T-cell (primary cell): ENCODE measurements at places on chromosomes 1 and 21. TPM values are rescaled to one million over a fixed set of nuclear protein-coding genes. Genes with fewer than 3 reads are reported as not detected.

DNA sequence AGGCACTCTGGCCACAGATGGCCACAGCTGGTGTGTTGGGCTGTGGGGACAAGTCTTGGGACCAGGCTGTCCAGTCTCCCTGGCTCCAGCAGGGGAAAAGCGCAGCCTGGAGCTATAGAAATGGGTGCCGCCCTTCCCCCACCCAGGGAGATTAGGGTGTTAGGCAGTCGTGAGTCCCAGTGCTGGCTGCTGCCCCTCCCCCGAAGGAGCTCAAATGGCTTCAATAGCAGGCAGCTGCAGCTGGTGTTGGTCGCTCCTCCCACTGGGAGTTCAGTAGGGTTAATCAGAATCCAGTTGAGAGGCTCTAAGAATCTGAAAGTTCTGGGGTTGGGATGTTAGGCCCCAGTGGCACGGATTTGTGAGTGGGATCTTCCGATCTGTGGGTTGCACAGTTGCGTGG is 595.6 kb upstream of the PKN2 start:
- no peak for DNase-seq

DNA sequence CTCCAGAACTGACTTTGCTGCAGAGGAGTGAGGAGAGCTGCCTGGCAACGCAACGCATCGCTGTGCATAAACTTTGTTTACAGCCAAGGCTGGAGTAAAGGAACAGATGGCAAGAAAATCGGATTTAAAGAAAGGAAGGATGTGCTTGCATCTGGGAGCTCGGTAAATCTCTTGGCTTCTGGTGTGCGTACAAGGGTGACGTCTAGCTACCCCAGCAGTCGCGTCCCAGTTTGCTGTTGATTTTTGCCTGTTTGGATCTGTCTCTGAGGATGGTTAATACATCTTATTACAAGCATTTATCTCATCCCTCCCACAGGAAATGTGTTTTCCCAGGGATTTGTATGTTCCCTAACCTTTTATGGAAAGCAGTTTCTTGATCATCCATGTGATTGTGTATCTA is 73.3 kb upstream of the RALGPS2 start:
- no peak for DNase-seq

DNA sequence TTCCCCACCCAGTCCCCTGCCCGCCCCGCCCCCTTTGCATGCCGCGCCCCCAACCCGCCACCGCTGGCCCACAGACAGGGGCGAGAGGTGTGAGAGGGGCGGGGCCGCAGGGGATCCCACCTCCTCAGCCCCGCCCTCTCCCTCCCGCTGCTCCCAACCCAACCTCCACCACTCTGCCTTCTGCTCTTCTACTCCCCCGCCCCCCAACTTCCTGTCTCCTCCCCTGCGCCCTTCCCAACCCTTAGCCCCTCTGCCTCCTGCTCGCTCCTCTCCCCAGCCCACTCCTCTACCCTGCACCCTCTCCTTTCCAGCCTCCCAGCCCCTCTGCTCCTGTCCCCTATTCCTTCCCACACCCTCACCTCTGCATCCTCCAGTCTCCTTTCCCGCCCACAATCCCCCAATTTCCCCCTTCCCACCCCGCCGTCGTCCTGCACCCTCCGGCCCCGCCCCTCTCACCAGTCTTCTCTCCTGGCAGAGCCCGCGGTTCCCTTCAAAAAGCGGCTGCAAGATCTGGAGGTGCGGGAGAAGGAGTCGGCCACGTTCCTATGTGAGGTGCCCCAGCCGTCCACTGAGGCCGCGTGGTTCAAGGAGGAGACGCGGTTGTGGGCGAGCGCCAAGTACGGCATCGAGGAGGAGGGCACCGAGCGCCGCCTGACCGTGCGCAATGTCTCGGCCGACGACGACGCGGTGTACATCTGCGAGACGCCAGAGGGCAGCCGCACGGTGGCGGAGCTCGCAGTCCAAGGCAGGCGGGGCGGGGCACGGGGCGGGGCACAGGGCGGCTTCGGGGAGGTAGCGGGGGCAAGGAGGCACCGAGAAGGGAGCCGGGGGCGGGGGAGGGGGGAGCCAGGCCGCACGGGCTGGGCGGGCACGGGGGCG is 5.4 kb downstream of the OBSCN start:
- peak; percentile 91 for DNase-seq

DNA sequence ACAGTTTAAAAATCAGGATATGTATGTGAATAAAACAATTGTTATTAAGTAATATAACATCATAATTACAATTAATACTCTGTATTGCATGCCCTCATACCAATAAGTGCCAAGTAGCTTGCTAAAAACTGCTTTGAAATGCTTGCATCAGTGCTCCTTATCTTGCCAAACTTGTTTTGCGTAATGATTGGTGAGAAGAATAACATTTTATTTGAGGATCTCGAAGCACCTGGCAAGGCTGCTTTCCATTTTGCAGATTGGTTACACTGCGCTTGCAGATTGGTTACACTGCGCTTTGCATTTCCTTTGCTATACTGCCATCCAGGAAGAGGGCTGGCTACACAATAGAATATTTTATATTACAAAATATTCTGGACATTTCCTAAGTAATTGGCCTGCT is 1.7 kb upstream of the PBX1 start:
- no peak for DNase-seq

DNA sequence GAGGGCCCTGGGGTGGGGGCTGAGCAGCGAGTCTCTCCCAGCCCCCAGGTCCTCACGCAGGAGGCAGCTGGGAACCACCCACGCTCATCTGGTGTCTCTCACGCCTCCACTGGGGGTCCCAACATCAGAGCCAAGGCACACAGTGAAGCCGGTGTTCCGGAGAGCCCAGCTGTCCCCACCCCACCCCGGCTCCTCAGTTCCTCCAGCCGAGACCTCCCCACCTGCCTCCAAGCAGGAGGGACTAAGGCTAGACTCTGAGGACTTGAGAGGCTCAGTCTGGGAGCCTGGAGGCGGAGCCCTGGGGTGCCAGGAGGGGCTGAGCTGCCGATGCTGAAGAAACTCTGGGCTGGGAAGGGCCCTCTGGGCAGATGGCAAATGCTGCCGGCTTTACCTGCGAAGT is 1.6 kb upstream of the HPCA start:
- DNase-seq: no peak

- DNase-seq: peak; percentile 4
Observed at GRCh38 chr1:94383966-94384408, 34.2 kb upstream of the ABCD3 start.

- DNase-seq: peak; percentile 73
Observed at GRCh38 chr1:160085686-160086455, 4.5 kb downstream of the KCNJ9 start.

GRCh38 chr1:72140222-72140621 is 142.1 kb downstream of the NEGR1 start:
- no peak for DNase-seq

DNA sequence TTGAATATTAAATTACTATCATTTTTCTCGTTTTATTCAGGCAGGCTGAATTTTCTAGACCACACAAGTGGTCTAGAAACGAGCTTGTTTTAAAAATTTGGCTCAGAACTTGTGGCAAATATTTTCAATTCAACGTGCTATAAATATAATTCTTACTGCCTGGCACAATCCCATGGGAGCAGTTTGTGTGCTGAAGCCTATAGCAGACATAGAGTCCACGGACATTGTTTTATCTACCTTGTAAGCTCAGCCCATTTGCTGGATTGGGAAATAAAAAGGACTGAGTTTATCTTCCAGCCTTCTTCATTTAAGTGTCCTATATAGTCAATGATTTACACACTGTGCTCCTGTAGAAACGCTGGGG is 103.4 kb downstream of the ZBTB18 start:
- no peak for DNase-seq

- DNase-seq: no peak
Observed at GRCh38 chr1:95094923-95095322, 22.2 kb upstream of the ALG14 start.

- DNase-seq: no peak
Observed at GRCh38 chr1:150479927-150480352, 7.3 kb upstream of the TARS2 start.

DNA sequence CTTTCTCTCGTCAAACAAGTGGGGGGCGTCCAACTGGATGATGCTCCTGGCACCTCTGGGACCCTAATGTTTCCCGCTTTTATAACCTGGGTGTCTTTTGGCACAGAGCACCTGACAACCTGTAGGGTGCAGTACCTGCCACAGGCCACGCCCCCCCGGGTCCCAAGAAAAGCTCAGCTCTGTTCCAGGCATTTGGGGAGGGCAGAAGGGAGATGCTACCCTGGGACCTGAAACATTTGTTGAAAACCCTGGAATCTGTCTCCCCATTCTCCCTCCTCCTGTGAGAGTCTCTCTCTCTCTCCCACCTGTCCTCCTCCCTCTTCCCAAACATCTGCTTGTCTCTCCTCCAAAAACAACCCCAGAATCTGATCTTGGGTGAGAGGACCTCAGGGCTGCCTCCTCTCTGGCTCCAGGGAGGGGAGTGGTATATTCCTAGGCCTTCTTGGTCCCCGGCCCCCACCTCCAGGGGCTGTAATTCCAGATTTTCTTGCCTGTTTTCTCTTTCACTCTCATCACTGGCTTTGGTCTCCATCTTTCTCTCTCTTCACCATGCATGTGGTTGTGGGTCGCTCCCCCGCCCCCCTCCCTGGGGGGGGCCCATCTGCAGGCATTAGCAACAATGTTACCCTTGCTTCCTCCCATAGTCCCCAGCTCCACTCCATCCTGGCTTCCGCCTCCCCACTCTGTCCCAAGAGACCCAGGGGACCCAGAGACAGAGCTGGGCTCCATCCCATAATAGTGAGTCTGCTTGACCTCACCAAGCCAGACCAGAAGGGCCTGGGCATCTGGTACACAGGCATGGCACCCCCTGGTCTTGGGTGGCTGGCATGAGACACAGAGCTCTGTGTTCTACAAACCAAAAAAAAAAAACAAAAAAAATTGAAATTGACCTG is 4.1 kb downstream of the AHDC1 start:
- no peak for DNase-seq

GRCh38 chr1:42318601-42319000 is 16.4 kb downstream of the FOXJ3 start:
- DNase-seq: no peak

DNA sequence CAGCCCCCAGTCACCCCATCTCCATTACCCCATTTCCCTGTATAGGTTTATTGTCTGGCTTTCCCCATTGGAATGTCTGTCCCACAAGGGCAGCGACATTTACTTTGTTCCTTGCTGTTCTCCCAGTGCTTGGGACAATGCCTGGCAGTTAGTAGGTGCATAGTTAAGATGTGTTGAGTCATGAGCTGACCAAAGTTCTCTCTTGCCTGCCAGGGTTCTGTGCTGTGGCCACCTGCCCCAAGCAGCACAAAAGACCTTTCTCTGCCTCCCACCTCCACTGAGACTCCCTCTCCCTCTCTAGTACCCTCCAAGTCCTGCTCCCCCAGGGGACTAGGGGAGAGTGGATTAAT is 40.0 kb downstream of the TMCO4 start:
- no peak for DNase-seq

DNA sequence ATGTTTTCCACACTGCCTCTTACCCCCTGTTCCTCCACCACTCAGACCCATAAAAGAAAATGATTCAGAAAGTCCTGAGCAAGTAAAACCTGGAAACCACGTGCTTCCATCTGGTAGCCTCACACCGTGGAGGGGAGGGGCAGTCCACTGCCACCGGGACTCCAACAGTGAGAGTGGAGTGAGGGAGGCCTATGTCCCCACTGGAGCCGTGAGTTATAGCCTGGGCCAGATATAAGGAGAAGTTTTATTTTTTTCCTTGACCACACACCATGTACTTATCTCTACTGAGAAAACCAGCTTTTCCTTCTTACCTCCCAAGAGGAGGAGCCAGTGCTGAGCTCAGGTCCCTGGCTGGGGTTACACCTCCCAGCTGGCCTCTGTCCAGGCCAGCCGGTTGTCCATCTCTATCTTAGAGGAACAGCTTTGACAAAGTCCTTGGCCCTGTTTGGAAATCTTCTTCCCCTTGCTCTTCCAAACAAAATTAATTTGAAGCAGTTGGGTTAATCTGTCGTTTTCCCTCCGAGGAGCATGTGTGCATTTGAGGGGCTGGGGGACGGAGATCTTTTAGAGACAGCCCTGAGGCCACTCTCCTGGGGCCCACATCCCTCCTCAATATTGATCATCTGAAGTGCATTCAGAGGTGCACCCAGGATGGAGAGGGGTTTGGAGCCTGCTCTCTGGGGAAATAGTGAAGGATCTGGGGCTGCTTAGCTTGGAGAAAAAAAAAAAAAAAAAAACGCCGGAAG is 49.1 kb upstream of the SERBP1 start:
- no peak for DNase-seq

DNA sequence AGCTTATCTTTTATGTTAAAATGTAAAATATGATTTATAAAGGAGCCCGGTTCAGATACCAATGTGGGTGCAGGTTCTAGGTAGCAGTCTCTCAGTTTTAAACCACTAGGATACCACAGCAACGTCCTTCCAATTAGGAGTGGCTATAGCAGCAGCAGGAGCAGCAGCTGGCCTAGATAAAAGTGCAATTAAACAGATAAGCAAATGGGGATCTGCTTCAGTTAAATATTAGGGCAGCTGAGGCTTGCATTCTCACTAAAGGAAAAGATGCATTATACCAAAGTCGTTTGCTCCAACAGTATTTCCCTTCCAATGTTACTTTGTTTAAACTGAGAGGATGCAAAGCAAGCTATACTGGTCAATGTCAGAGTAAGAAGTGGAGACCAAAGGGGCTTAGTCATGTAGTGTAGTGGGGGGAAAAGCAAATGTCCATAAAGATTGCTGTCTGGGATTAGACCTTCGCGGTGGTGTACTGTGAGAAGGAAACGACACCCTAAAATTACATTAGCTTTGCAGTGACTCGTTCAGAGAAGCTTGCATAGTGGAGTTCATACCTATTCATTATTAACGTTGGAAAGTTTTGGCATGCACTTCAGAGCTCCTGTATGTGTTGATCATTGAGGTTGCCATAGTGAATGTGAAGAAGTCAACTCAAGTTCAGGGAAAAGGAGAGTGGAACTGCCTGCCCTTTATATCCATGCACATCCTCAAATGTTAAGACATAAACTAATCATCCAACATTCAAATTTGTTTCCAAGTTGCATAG is 272.2 kb downstream of the VAV3 start:
- no peak for DNase-seq

GRCh38 chr1:184258525-184258924 is 128.3 kb upstream of the C1orf21 start:
- no peak for DNase-seq

DNA sequence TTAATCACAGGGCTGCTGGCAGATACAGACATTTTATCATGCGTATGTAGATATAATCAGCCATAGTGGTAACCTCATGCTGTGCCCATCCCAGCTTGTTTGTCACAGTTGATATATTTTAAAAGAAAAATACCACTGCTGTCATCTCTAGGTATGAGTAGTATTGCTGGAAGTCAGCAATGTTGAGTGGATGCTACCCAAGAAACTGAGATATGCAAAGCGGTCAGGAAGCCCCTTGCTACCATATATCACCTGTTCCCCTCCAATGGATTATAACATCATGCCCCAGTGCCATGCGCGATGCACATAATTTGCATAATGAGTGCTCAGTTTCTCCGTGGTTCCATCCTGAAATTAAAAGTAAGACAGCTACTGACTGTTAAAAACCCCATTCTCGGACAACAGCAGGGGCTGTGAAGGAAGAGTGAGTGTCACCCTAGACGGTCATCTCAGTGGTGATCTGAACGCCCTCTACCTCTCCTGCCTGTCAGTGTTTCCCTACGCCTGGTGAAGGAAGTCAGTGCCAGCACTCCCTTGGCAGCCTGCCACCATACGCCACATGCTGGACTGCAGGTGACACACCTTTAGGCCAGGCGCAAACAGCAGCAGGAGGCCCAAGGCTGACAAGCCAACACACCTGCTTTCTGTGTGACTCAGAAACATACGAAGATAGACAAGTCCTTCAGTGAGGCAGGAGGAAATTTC is 2.7 kb downstream of the IL10RB start:
- DNase-seq: no peak

ERICH3 gene
- not detected for total RNA-seq

HRNR gene
- not detected for total RNA-seq

GPATCH3 gene
- total RNA-seq: 23.6 TPM

CELA2A gene
- not detected for total RNA-seq

CRNN gene
- not detected for total RNA-seq

OR14K1 gene
- not detected for total RNA-seq

LAD1 gene
- total RNA-seq: 1.1 TPM

ESPN gene
- 9.2 TPM for total RNA-seq
